ENCODE measurements at places on chromosomes 2 and 18.

- no peak for DNase-seq
These were observed 149.4 kb upstream of the DNMT3A start for GRCh38 chr2:25491003-25491696.

GRCh38 chr18:48785091-48785614 lies 165.6 kb downstream of the SMAD7 start:
- DNase-seq: no peak

DNA sequence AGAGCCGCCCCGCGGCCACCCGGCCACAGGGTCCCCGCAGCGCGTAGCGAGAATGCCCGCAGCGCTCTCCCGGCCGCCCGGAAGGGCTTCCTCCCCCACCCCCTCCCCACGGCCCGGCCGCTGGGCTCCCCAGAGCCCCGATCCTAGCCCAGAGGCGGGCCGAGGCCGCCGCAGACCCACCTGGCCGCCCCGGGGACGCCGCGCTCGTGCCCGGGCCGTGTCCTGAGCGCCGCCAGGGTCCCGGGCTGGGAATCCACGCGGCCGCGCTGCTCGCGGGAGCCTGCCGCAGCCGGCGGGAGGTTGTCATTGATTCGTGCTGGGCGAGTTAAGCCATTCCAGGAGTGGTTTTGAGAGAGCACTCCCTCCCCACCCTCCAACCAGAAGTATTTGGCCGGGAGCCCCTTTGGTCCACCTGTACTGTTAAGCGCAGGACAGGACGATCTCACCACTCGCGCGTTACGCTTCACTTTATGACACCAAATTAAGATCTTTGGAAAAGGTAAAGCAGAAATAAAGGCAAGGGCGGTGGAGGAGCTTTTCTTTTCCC lies 206.4 kb upstream of the SMAD2 start:
- DNase-seq: no peak

DNA sequence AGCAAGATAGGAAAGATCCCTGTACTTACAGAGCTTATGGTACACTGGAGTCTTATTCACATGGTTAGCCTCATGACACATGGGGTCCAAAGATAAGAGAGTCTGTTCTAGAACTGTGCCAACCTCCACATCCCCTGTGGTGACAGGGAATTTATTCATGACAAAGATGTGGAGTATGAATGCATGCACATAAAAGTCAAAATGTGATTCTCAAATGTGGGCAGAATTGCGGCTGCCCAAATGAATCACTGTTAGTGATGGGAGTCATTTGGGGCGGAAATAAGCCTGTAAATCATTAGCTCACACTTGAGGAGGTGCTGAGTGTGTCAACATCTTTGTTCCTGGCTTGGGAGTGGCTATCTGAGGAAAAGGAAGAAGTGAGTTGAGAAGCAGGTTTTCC lies 560.6 kb downstream of the SLC4A3 start:
- no peak for DNase-seq

GRCh38 chr18:47777626-47778025 lies 152.8 kb downstream of the SMAD2 start:
- DNase-seq: no peak

DNA sequence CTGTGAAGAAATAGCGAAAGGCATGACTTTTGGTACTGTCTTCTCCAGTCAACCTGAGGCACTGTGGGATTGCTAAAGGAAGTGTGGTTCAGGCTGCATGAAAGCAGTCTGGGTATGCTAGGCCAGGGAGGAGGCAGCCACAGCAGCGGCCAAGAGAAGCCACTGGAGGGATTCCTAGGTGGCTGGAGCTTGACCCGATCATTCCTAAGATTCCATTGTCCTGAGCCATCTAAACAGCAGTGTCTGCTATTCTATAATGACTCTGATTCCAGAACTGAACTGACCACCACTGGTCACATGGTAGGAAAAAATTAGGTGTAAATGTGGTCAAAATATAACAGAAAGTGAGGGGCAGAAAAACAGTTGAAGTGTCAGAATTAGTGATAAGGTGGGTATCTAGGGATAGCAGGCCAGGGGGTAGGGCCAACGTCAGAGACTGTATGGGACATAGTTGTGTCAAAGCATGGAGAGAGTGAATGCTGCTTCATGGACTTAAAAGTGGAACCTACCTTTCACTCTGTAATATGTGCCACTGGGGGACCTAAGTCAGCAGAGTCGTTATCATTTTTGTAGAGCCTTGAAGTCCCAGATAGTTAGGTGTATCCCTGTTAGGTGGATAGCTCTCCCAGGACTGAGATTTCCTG lies 204.6 kb downstream of the CTNNA2 start:
- DNase-seq: no peak

DNA sequence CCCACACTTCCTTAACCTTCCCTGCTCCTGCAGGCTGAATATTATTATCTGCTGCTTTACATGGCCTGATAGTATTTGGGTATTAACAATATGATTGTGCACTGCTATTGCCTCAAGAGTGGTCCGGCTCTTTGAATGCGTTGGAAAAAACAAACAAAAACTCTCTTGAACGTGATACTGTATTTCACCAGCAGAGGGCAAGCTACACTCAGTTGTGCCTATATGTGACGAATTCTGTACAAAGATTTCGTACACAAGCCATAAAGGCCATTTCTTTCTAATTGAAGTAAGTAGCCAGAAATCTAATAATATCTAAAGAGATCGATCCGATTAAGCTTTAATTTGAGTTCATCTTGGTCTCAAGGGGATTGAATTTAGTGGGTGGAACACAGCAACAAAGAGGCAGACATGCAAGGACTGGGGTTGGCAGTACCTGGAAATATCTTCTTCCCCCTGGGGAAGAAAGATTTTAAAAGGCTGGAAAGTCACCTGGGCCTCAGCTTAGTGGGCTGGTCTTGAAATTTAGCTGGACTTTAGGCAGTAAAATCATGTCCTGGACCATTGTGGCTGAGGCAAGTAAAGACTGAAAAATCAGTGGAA lies 49.3 kb upstream of the RAB6D start:
- DNase-seq: no peak

GRCh38 chr2:46335391-46336282 lies 38.4 kb downstream of the EPAS1 start:
- no peak for DNase-seq

- no peak for DNase-seq
These were observed 185.7 kb downstream of the HAUS1 start for GRCh38 chr18:46289931-46290330.
